H9 (cell line): ENCODE measurements at places on chromosomes 16 and 17. TPM values are rescaled to one million over a fixed set of nuclear protein-coding genes. Genes with fewer than 3 reads are reported as not detected.

The GAS7 gene
- total RNA-seq, result 4.8 and 6.0 TPM in 2 replicates

The RUNDC3A gene
- 2.2 and 3.8 TPM in 2 replicates for total RNA-seq

The ENDOV gene
- total RNA-seq, result 14.8 and 17.1 TPM in 2 replicates

The CACNG1 gene
- total RNA-seq, result not detected in 2 replicates

The TEKT3 gene
- 0.42 and 0.57 TPM in 2 replicates for total RNA-seq

The NOD2 gene
- total RNA-seq, result 0.17 and 0.26 TPM in 2 replicates

The RHBDF2 gene
- total RNA-seq, result 17.1 and 19.7 TPM in 2 replicates

The NTN3 gene
- 1.3 TPM in 2 replicates for total RNA-seq

The CYB561 gene
- total RNA-seq, result 20.7 and 21.8 TPM in 2 replicates

DNA sequence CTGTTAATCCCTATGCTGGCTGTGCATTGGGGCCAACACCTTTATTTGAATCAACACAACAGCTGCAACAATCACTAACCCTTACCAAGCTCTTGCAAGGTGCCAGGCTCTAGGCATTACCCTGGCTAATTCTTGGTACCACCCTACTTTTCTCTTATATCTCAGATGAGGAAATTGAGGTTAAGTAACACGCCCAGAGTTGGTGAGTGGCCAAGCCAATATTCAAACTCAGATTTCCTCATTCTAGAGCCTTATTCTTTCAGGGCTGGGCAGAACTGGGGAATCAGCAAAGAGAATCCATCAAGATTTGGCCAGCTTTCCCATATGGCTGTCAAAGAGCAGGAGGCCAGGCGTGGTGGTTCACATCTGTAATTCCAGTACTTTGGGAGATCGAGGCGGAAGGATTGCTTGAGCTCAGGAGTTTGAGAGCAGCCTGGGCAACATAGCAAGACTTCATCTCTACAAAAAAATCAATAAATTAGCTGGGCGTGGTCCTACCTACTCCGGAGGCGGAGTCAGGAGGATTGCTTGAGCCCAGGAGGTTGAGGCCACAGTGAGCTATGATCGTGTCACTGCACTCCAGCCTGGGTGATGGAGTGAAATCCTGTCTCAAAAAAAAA lies 23.7 kb downstream of the ARSG start:
- no peak overlapping the region for H3K27ac ChIP-seq
- no peaks in the 10 kb centered on the region; the same call in 1 of the 3 replicates for H3K36me3 ChIP-seq
- no peak overlapping the region for H3K4me3 ChIP-seq
- H3K27me3 ChIP-seq, result no peaks in the 10 kb centered on the region

- H3K27me3 ChIP-seq, result no peaks in the 10 kb centered on the region
Measured at GRCh38 chr16:825341-826061, 25.0 kb upstream of the GNG13 start.

- H3K4me3 ChIP-seq, result no peak overlapping the region
- H3K4me1 ChIP-seq, result peaks cover 3% of the 10 kb centered on the region; the same call in 1 of the 2 replicates
- DNase-seq, result no peak
- no peak overlapping the region for H3K27ac ChIP-seq
- peaks cover 17% of the 10 kb centered on the region for H3K36me3 ChIP-seq
- H3K27me3 ChIP-seq, result no peaks in the 10 kb centered on the region
Measured at GRCh38 chr17:2335726-2336214, 487 bp downstream of the TSR1 start.

GRCh38 chr16:20626966-20627365 lies 50.8 kb upstream of the ACSM2B start:
- no peaks in the 10 kb centered on the region; the same call in 1 of the 2 replicates for H3K27me3 ChIP-seq
- no peak overlapping the region for H3K4me3 ChIP-seq
- H3K4me1 ChIP-seq, result no peaks in the 10 kb centered on the region; the same call in 1 of the 2 replicates
- DNase-seq, result no peak
- H3K36me3 ChIP-seq, result no peaks in the 10 kb centered on the region
- no peak overlapping the region for H3K27ac ChIP-seq

GRCh38 chr16:84673203-84673535 lies 24.9 kb downstream of the KLHL36 start:
- H3K4me1 ChIP-seq, result peaks cover 8% of the 10 kb centered on the region; the same call in 1 of the 2 replicates
- no peaks in the 10 kb centered on the region for H3K36me3 ChIP-seq
- no peak overlapping the region for H3K4me3 ChIP-seq
- H3K27me3 ChIP-seq, result no peaks in the 10 kb centered on the region
- no peak for DNase-seq
- H3K27ac ChIP-seq, result no peak overlapping the region

DNA sequence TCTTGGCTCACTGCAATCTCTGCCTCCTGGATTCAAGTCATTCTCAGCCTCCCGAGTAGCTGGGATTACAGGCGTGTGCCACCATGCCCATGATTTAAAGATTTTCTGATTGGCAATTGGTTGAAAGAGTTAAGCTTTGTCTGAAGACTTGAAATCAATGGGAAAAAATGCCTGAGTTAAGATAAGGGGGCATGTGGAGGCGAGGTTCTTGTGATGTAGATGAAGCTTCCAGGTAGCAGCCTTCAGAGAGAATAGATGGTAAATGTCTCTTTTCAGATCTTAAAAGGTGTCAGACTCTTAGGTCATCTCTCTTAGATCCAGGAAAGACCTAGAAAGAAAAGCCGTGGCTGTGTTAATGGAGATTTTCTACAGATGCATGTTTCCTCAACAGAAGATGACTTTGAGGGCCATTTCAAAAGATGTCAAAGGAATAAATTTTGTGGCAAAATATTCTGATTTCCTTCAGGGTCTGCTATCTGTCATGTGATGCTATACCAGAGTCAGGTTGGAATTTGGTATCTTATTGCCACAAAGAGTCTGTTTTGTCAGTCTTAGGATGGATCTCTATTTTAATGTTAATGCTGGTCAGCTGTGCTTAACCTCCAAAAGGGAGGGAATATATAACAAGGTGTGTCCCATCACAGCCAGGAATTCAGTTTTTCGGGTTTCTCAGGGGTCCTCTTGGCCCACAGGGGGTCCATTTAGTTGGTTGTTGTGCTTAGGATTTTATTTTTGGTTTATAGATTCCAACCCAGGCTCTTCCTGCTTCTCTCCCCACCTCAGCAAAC lies 58.3 kb upstream of the AKTIP start:
- H3K4me1 ChIP-seq, result peaks cover 7% of the 10 kb centered on the region; the same call in 1 of the 2 replicates
- peaks cover 3% of the 10 kb centered on the region for H3K36me3 ChIP-seq
- H3K27me3 ChIP-seq, result no peaks in the 10 kb centered on the region
- no peak for DNase-seq

GRCh38 chr16:82518811-82519210 lies 108.0 kb upstream of the CDH13 start:
- no peak overlapping the region for H3K4me3 ChIP-seq
- no peaks in the 10 kb centered on the region; the same call in 1 of the 3 replicates for H3K36me3 ChIP-seq
- H3K27ac ChIP-seq, result no peak overlapping the region

GRCh38 chr16:85882181-85882810 lies 16.7 kb upstream of the IRF8 start:
- no peak overlapping the region for H3K4me3 ChIP-seq
- DNase-seq, result peak; percentile 10
- H3K36me3 ChIP-seq, result no peaks in the 10 kb centered on the region
- no peaks in the 10 kb centered on the region for H3K27me3 ChIP-seq

DNA sequence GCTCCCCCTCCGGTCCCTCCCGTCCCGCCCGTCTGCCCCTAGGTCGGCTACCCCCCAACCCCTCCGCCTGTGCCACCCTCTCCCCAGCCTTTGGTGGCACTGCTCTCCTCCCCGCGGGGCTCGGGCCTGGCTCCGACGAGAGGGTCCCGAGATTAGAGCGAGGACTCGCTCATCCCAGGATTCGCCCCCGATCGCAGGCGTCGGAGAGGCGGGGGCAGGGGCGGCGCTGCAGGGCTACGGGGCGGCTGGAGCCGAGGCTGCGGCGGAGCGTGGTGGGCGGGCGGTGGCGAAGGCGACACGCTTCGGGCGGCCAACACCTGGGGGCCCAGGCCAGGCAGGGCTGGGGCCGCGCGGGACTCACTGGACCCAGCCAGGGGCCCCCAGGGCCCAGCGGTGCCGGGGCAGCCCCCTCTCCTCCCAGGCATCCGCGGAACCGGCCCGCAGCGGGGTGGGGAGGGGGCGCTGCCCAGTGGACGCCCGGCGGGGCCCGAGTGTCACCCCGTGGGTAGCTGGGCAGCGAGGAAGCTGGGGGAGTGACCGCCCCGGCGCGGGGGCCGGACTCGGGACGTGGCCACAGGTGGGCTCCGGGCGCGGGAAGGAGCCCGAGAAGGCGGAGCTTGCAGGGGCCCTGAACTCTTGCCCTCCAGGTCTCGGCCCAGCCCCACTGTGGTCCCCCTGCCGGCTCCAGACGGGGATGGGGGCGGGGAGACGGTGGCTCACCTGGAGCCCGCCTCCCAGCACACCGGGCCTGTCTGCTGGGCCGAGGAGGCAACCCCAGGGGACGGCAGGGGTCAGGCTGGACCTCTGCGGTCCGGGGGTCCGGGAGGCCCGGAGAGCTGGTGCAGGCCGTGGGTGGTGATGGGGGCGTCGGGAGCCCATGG lies 1.5 kb downstream of the MGAT5B start:
- H3K36me3 ChIP-seq, result peaks cover 2% of the 10 kb centered on the region; the same call in 1 of the 3 replicates
- peaks cover 4% of the 10 kb centered on the region; the same call in 1 of the 2 replicates for H3K27me3 ChIP-seq
- H3K4me3 ChIP-seq, result peak overlapping the region; percentile 63
- no peak overlapping the region for H3K27ac ChIP-seq
- peaks cover 3% of the 10 kb centered on the region; the same call in 1 of the 2 replicates for H3K4me1 ChIP-seq

DNA sequence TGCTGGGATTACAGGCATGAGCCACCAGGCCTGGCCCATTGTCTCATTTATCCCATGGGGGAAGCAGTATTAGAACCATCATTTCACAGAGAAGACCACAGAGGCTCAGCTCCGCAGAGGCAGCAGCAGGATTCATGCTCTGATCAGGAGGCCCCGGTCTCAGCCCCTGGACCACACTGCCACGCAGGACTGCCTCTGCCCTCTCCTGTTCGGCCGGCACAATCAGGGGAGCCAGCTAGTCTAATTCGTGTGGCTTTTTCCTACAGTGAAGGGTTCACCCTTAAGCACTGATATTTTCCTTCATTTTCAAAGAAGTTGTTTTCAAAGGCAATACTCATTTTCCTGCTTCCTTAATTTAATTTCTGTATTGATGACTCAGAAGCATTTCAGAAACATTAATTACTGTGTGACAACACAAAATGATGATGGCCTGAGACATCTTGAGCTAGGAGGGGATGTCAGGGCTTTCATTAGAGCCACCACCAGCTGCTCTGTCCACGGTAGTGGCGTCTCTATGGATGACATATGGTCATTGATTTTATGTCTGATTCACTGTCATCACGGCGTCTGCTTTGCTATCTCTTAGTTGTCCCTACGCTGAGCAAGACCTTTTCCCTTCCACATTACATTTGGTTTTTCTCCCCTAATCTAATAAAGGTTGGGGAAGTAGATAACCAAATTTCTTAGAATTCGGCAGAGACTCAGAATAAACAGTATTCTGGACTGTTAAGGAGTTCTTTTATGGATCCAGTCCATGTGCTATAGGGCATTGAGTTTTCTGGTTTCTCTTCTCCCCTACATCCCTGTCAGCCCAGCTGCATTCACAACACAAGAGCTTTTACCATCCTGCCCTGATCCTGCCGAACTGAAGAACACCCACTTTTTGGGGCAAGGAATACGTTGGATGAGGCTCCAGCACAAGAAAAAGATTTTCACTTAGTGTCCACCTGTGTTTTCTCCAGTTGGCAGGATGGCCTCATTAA lies 314.0 kb downstream of the SLC39A11 start:
- H3K36me3 ChIP-seq, result no peaks in the 10 kb centered on the region
- no peaks in the 10 kb centered on the region for H3K27me3 ChIP-seq
- no peaks in the 10 kb centered on the region for H3K4me1 ChIP-seq
- H3K4me3 ChIP-seq, result no peak overlapping the region
- no peak for DNase-seq
- H3K27ac ChIP-seq, result no peak overlapping the region

DNA sequence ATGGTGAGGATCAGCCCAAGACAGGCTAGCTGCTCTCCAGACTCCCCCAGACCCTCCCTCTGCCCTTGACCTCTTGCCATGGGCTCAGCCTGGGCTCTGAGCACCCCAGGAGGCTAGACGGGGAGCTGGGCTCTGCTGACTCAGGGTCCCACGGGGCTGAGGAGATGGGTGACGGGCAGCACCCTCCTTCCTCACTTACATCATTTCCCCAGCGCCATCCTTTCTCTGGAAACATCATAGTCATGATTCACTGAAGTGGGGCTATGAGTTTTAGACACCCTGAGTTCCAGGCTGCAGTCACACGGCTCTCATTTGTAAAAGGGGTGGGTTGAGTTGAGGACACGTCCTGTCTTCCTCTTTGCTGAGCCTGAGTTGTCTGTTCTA lies 3.0 kb upstream of the ITGAX start:
- no peak overlapping the region for H3K4me3 ChIP-seq
- no peaks in the 10 kb centered on the region for H3K27me3 ChIP-seq
- H3K27ac ChIP-seq, result no peak overlapping the region
- H3K36me3 ChIP-seq, result no peaks in the 10 kb centered on the region
- DNase-seq, result no peak
- H3K4me1 ChIP-seq, result no peaks in the 10 kb centered on the region

DNA sequence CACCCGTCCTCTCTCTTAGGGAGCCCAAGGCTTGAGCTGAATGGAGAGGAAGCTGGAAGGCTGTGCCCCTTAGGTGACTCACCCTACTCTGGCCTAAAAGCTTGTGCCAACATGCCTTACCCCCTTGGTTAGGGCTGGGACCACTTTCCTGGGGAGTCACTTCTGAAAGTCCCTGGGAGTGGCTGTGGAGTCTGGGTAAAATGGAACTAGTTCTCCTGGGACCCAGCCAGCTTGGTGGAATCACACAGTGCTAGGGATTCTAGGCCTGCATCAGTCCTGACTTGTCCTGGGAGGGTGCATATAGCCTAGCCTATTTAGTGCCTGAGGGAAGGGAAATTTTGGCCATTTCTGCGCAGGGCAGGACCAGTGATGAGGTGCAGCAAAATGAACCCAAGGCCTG lies 10.5 kb downstream of the MMP28 start:
- no peak overlapping the region for H3K27ac ChIP-seq
- no peak overlapping the region for H3K4me3 ChIP-seq
- H3K36me3 ChIP-seq, result no peaks in the 10 kb centered on the region
- DNase-seq, result no peak
